Stimulated activated CD8-positive, alpha-beta memory T cell treated with anti-CD3 and anti-CD28 coated beads, Interleukin-4, amount 100 ng/mL, for 48 hours (primary cell): ENCODE measurements at places on chromosomes 1 and 21.
A peak's percentile ranks its signal among the peaks of the same experiment; 100 is the strongest.

GRCh38 chr1:205422993-205423642 is 1.3 kb upstream of the LEMD1 start:
- no peak for DNase-seq

DNA sequence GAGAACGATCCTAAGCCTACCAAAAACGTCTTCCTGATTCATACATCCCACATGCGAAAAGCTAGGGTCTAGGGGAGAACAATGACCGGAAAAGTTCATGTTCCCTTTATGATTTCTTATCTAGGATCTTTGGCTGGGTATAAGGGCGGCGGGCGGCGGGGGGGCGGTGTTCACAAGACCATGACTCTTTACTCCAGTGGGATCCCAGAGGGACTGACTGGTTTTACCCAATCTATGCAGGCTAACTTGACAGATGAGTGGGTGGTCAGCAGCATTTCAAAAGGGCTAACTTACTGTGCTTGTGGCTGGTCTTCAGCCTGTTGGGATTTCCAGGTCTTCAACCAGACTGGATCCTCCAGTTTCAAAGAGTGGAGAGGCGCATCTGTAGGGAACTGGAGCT is 40.3 kb downstream of the CNIH3 start:
- DNase-seq = no peak

DNA sequence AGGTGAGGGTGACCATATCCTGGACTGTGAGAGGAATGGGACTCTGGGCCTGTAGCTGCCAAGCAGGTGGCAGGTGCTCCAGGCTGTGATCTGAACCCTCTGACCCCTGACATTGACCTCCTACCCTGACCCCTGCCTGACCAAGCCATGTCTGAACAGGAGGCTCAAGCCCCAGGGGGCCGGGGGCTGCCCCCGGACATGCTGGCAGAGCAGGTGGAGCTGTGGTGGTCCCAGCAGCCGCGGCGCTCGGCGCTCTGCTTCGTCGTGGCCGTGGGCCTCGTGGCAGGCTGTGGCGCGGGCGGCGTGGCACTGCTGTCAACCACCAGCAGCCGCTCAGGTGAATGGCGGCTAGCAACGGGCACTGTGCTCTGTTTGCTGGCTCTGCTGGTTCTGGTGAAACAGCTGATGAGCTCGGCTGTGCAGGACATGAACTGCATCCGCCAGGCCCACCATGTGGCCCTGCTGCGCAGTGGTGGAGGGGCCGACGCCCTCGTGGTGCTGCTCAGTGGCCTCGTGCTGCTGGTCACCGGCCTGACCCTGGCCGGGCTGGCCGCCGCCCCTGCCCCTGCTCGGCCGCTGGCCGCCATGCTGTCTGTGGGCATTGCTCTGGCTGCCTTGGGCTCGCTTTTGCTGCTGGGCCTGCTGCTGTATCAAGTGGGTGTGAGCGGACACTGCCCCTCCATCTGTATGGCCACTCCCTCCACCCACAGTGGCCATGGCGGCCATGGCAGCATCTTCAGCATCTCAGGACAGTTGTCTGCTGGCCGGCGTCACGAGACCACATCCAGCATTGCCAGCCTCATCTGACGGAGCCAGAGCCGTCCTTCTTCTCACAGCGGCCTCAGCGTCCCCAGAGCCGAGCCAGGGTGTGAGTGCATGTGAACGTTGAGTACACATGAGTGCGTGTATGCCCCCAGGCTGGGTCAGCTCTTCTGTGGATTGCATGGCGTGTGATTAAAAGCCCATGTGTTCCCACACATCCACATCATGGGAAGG is 3.1 kb downstream of the TMEM125 start:
- no peak for DNase-seq

GRCh38 chr1:230112131-230112701 is 45.2 kb downstream of the GALNT2 start:
- no peak for DNase-seq

DNA sequence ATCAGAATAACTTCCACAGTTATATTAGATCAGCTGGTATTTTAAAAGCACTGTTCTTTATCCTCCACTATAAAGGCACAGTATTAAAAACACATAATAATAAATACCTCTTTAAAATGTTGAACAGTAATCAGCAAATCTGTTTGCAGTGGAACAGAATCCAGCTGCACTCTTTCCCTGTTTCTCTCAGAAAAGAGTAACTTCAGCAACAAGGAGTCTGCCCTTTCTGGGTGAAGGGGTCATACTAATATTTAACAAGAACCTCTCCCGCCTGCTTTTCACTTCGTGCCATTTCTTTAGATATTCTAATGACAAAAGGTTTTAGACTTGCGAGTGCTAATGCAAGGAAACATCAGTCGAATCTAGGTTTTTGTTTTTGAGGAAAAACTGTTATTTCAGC is 194.2 kb upstream of the FMN2 start:
- DNase-seq = no peak

DNA sequence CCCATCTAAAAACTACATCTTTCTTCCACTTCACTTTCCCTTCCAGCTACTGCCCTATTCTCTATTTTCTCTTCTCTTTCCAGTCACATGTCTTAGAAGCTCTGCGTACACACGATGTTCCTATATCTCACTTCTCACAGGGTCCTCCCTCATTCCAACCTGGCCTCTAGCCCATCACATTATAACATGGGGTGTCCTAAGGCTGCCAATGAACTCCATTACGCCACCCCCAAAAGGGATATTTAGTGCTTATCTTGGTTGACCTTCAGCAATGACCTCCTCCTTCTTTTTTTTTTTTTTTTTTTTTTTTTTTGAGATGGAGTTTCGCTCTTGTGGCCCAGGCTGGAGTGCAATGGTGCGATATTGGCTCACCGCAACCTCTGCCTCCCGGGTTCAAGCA is 38.2 kb upstream of the FAM89A start:
- DNase-seq = no peak

DNA sequence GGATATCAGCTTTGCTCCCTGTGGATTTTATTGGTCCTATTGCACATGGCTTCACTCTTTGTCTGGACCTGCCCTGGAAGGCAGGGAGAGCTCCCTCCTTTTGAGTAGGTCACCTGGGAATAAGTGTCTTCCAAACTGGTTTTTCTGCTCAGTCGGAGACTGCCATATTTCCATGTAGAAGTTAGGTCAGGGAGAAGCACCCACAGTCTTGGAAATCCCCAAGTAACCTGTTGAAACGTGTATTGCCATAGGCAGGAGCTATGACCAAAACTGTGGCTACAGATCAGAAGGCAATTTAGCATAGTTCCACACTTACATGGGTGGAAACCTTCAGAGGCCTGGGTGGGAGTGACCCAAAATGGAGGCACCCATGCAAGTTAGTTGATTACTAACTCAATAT is 3.5 kb upstream of the GNG12 start:
- no peak for DNase-seq

- DNase-seq = no peak
Measured at GRCh38 chr1:7178741-7179140, 393.5 kb downstream of the CAMTA1 start.

DNA sequence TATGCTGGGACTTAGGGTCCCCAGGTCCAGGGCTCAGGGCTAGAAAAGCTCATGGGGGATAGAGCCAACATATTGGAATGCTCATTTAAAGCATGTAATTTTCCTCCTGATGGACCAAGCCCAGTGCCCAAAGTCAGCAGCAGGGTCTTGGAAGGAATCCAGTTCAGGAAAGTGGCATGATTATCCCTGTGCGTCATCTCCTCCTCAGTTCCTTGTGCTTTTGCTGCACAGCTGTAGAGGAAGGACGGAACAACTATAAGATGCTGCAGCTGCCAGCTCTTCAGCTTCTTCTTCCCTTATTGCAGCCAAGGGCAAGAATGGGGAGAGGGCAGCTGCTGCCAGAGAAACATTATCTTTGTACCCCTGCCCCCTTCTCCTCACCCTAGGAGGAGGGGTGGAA is 58.4 kb downstream of the OVGP1 start:
- DNase-seq = no peak

DNA sequence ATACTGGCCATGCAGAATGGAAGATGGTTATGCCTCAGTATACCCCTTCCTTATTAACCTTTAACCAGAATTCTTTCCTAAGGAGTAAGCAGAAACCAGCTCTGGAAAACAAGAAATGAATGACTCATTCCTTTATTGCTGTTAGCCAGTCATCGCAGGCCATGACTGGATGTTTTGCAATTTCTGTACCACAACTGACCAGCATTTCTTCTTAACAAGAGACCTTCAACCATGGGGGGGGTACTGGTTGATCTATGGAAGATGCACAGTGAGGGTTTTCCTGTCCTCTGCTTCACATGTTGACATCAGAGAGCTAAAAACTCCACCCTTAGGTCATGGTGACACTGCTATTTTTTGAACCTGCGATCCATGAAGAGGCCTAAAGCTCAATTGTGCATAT is 28.0 kb upstream of the RNF2 start:
- no peak for DNase-seq

- DNase-seq = no peak
Measured at GRCh38 chr1:229508823-229509337, 739 bp upstream of the NUP133 start.

DNA sequence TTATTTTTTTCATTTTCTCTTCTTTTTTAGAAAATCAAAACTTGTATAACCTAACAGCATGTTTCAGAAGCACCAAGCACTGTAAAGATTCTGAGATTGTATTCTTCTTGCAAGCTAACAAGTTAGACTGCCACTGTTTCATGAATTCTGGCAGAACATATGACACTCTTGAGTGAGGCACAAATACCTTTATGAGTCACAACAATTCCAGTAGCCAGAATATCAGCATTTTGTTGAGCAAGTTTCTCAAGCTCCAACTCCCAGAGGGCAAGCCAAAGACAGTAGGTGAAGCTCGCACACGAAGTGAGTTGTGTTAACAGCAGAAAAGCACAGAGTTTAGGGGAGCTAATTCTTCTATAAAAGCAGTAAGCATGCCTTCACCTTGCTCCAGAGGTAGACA is 268.8 kb upstream of the NCAM2 start:
- no peak for DNase-seq

DNA sequence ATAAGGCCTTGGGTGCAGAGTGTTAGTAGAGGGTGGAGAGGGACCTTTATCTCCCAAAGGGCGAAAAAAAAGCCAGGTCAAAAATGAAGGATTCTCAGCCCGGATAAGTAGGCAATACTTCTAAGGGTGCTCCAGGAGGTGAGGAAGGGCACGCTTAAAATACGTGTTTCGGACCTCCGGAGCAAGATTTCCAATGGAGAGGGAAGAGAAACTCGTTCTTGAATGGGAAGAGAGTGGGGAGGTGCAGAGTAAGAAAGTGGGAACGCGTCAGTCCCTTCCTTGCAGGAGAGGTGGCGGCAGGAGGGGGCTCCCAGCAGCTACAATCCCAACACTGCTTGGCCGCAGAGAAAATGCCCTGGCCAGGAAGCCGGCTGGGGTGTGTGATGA is 581 bp downstream of the EFCAB14 start:
- no peak for DNase-seq

DNA sequence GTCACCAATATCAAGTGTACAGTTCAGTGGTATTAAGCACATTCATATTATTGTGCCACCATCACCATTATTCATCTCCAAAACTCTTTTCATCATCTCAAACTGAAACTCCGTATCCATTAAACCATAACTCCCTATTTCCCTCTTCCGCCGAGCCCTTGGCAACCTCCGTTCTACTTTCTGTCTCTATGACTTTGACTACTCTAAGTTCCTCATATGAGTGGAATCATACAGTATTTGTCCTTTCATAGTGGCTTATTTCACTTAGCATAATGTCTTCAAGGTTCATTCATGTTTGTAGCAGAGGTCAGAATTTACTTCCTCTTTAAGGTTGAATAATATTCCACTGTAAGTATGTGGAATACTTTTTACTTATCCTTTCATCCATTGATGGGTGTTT is 21.7 kb downstream of the SELP start:
- no peak for DNase-seq

GRCh38 chr1:90957497-90957896 is 64.3 kb downstream of the ZNF644 start:
- DNase-seq = no peak

DNA sequence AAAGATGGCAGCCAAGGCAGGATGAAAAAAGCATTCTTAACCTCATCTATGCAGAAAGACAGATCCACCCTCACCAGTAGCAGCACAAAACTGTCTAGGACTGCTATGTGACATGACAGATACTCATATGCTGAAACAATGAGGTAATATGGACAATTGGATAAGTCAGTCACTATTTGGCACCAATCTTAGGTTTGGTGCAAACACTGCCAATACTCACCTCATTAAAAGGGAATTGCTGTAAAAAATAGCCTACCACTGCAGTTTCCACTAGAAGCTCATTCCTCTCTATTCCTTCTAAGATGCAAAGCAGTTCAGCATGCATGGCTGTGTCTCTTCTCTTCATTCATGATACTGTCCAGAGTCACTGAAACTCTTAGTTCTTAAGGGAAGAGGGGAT is 91.7 kb downstream of the TBX15 start:
- DNase-seq = no peak

- DNase-seq = no peak
Measured at GRCh38 chr1:23651069-23651808, 40.4 kb upstream of the RPL11 start.

GRCh38 chr1:56175211-56175610 is 404.2 kb downstream of the PLPP3 start:
- no peak for DNase-seq

DNA sequence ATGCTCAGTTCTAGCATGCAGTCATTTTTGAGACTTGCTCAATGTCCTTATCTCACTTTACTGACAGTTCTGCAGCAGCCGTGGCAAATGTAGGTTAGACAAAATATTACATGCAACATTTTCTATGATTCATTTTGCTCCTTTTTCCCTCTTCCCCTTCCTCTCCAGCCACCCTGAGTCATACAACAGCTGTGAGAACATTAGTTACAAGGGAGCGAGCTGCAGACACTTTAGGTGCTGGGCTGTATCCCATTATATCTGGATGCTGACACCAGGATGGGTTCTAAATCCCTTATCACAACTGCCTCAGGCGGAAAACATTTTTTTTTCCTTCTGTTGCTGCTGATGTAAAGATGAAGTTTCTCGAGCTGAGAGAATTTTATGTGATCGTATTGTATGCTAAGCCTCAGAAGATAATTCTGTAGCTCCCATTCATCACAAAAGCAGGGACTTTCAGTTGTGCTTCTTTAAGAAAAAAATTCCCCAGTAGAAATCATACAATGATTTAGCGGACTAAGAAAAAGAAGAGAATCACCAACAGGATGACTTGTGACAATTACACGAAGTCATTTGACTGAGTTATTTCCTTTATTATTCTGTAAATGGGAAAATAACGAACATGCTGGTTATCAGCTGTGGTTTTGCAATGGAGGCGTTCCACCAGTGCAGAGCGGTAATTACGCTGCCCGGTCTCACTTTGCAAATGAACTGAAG is 345.0 kb downstream of the DISC1 start:
- DNase-seq = no peak

GRCh38 chr1:156877433-156878170 is 15.9 kb upstream of the PEAR1 start:
- no peak for DNase-seq

DNA sequence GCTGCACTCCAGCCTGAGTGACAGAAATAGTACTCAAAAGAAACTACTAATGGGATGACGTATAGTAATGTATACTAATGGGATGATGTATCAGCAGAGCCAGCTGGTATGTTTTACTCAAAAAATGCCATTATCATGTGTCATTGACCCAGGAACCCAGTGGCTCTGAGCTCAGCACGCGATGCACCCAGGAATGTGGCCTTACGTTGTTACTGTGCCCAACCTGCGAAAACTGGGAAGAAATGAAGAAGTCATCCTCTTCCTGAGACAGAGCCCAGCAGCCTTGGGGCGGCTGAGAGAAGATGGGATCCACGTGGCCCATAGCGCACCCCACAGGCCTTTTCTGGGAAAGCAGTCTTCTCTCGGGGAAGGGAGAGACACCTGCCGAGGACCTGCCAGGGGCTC is 8.8 kb downstream of the UBE2J2 start:
- DNase-seq = peak; percentile 45
